ENCODE measurements at places on chromosomes 5 and 9. TPM values are rescaled to one million over a fixed set of nuclear protein-coding genes. Genes with fewer than 3 reads are reported as not detected.

DNA sequence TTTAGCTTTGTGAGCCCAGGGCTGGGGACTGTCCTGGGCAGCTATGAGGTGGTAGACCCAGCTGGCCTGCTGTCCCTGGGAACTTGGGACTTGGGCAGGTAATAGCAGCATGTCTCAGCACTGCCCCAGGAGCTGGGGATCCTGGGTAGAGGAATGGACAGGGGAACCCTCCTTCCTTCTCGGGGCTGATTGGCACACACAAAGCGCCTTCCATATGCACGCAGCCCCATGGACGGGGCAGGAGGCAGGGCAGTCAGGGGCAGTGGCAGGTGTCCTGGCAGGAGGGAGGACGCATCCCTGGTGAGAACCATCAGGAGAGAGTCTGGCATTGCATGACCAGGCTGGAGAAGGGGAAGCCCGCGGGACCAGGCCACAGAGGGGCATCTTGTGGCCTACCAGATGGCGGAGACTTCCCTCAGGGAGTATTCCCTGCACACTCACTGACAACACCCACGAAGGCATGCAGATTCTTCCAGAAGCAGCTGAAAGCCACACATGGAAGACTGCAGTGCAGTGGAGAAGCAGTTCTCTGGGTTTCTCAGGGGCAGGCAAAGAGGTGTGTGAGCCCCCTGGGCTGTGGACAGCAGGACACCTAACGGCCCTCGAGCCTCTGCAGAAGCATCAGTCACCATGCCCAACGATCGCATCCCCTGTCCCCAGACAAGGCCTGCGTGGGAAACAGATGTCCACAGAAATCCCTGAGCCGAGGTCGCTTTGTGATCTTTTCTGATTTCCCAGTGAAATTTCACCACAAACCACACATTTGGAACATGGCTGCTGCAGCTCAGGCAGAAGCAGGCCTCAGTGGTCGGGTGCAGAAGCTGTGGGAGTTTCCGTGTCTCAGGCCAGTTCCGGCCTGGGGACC, 7.0 kb upstream of the NKD2 start:
- DNase-seq, result no peak

GRCh38 chr9:128150594-128151308, 1.5 kb downstream of the LCN2 start:
- no peak for DNase-seq

The SARDH gene
- 3.4 TPM for total RNA-seq

- no peak for DNase-seq
Measured at GRCh38 chr5:51156838-51157237, 226.4 kb upstream of the ISL1 start.

The PCDHGB1 gene
- 0.82 TPM for total RNA-seq

GRCh38 chr5:31221001-31221400, 27.5 kb downstream of the CDH6 start:
- no peak for DNase-seq

DNA sequence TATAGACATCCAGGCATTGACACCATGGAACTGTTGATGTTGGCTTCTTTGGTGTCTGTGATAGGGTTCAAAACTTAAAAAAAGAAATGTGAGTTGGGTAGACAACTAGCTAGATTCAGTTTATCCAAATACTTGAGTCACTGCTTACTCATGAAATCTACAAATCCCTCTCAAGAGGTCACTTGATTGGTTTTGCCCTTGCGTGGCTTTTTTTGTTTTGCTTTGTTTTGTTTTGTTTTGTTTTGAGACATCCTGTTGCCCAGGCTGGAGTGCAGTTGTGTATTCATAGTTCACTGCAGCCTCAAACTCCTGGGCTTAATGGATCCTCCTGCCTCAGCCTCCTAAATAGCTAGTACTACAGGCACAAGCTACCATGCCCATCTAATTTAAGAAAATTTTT, 10.5 kb upstream of the ENTREP1 start:
- DNase-seq, result no peak

The OR1J2 gene
- total RNA-seq, result not detected

DNA sequence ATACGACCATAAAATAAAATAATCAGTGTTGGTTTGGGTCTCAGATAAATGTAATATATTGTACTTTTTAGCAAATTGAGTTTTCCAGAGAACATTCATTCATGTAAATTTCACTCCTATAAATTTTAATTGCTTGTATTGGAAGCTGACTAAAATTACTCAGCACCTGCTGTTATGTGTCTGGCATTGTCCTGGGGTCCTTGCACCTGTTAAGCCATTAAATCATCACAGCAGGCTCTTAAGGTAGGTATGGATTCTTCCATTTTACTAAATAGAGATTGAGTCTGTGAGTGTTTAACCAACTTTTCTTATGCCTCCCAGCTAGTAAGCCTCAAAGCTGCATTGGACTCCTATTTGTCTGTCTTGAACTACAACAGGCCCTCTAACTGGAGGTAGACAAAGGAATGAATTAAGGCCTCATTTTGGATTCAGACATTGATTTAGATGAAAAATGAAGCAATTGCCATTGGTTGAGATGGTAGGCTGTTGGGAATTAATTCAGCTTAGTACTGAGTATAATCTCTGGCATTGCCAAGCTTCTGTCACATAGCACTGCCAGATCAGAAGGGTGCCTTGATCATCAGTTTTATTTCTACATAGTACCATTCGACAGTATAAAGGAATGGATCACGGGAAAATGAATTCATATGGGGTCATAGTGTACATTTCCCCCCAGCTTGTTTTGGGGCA, 78.9 kb downstream of the PARP8 start:
- no peak for DNase-seq

The EGFL7 gene
- 712 TPM for total RNA-seq

Measured in glomerular endothelial cell (primary cell).